ENCODE measurements at places on chromosomes 5 and 9. TPM values are rescaled to one million over a fixed set of nuclear protein-coding genes. Genes with fewer than 3 reads are reported as not detected.

GABRA1 gene
- 16.5 TPM for total RNA-seq

EDIL3 gene
- total RNA-seq = 75.6 TPM

HBEGF gene
- total RNA-seq = 17.1 TPM

C9orf153 gene
- total RNA-seq = 1.2 TPM

GCNT4 gene
- 0.71 TPM for total RNA-seq

ARHGAP26 gene
- total RNA-seq = 38.8 TPM

NEUROG1 gene
- 5.9 TPM for total RNA-seq

LPAR1 gene
- 50.1 TPM for total RNA-seq

LRRC26 gene
- total RNA-seq = 1.7 TPM

MTMR12 gene
- 35.6 TPM for total RNA-seq

SH3TC2 gene
- 19.6 TPM for total RNA-seq

IFNA21 gene
- not detected for total RNA-seq

CDO1 gene
- 64.5 TPM for total RNA-seq

ECPAS gene
- total RNA-seq = 83.8 TPM

MLANA gene
- total RNA-seq = 27.2 TPM

CAMK4 gene
- total RNA-seq = 28.8 TPM

PLPP7 gene
- 15.3 TPM for total RNA-seq

TMEM245 gene
- total RNA-seq = 99.2 TPM

GLRA1 gene
- 1.4 TPM for total RNA-seq

CCDC152 gene
- 6.1 TPM for total RNA-seq

PCDHA11 gene
- 8.9 TPM for total RNA-seq

DAB2IP gene
- 38.5 TPM for total RNA-seq
